ENCODE measurements at places on chromosomes 11 and 22.

GRCh38 chr11:82458761-82459160 is 274.9 kb downstream of the FAM181B start:
- no peak for DNase-seq

GRCh38 chr11:108901359-108901758 is 236.5 kb downstream of the DDX10 start:
- DNase-seq, result no peak

DNA sequence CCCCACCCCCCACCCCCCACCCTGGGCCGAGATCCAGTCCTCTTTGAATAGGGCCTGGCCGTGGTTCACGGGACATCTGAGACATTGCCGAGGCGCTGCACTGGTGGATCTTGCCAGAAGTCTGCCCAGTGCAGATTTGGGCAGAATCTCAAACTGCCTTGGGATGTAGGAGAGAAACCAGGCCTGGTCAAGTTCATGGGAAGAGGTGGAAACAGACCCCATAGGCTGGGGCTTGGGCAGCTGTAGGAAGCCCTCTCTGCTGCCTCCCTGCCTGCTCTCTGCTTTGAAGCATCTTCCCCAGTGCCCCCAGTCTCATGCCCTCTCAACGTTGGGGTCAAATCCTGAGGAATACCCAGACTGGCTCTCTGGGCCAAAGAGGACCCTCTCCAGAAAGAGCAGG is 16.0 kb upstream of the PPP6R3 start:
- no peak for DNase-seq

- no peak for DNase-seq
Observed at GRCh38 chr22:19994851-19995610, 21.6 kb downstream of the ARVCF start.

DNA sequence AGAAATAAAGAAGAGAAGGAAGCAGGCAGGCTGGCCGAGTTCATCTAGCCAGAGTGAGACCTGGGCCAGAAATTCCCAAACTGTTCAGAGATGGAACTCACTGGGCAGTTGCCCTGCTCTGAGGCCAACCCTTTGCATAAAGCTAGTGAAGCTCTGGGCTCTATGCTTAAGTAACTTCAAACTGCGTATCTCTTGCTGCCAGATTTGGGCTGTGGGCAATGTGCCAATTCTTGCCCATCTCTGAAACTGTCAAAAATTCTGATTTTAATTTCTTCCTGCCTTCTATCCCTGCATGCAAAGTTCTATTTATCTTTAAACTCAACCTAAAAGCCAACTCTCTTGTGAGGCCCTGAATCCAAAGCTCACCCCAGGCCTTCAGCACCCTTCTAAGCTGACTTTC is 36.2 kb upstream of the HEPHL1 start:
- no peak for DNase-seq

- DNase-seq, result no peak
Observed at GRCh38 chr22:29750559-29751538, 16.0 kb downstream of the ZMAT5 start.

DNA sequence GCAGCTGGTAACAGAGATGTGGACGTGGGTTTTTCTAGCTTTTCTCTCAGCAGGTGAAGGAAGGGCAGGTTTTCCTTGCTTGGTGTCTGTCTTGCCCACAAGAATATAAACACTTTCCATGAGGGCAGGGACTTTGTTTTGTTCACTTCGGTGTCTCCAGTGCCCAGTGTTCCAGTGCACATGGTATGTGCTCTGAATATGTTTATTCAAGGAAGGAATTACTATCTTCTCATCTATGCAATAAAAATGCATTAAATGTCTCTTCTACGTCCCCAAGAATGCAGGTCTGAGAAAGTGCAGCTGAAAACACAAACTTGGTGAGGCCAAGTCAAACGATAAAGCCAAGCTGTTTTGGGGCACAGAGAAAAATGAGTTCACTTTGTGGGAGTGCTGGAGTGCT is 56.3 kb upstream of the PLET1 start:
- no peak for DNase-seq

DNA sequence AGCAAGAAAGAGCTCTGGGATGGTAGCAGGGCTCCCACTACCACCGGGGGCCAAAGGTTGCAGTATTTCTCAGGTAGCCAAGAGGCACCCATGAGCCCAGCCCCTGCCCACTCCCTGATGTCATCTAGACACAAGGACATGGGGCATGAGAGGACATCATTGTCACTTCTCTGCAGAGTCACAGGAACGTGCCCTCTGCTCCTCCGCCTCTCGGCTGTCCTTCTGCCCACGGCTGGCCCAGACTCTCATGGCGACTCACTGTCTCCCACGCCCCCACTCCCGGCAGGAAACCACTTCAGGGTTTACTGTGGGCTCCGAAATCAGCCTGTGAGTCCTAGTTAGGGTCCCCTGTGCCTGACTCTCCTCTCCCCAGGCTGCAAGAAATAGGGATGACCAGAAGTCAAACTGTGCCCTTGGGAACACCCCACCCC is 1.8 kb upstream of the GAL start:
- DNase-seq, result no peak

DNA sequence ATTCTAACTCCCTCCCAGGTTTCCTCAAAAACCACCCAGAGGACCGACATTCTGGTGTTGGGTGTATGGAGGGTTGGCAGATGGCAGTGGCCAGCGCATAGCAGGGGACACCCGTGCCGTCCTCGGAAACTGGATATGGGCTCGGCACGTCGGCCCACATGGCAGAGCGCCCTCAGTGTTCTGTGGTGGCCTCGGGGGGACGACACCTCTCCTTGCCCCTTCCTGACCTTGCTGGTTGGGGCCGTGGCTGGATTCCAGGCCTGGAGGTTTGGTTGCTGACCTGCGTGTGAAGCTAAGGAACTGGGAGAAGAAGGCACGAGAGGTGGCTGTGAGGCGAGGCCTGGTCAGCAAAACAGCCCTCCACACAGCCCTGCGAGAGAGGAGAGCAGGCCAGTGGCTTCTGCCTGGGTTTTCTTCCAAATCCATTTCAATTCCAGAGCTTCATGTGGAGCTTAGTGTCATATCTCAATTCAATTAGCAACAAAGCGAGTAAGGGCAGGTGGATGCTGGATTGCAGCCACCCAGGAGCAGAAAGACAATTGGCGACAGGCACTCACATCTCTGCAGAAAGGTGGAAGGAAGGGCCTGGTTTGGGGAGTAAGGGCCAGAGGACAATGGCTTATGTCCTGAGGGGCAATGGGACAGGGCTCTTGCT is 478.4 kb downstream of the BRD1 start:
- no peak for DNase-seq

DNA sequence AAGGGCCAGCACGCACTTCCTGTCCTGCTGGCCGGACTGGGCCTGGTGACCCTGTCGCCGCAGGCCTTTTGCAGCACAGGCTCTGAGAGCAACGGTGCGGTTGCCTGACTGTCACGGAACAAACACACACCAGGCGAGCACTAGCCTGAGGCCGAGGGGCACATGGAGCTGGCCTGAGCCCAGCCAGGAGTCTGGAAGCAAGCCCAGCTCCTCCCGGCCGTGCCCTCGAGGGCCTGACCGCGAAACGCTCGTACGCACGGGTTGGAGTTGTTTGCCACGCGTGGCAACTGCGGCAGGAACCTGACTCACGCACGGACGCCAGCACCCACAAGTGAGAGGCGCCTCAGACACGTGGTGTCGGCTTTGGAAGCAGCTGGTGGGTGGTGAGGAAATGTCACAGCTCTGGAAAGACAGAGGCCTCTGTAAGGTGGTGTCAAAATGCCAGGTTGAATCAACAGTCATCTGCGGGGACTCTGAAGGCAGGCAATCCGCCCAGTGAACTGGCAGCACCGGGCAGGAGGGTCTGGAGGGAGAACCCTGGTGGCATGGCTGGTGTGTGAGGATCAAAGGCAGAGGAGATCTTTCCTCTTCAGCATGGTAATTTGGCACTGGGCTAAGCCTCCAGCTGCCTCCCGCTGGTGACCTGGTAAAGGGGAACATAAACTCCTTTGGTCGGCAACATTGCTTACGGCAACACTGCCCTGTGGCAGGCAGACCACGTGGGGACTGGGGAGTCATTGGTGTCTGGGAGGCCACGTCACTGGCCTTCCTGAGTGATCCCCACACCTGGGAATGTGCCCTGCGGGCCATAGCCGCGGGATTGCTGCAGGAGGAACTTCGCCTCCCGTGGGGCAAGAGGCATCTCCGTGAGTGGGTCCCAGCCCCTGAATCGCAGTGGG is 15.3 kb upstream of the IL17REL start:
- no peak for DNase-seq

- DNase-seq, result no peak
Observed at GRCh38 chr11:1310772-1311468, 1.5 kb upstream of the TOLLIP start.

- DNase-seq, result no peak
Observed at GRCh38 chr11:77179048-77179447, 51.0 kb downstream of the MYO7A start.

DNA sequence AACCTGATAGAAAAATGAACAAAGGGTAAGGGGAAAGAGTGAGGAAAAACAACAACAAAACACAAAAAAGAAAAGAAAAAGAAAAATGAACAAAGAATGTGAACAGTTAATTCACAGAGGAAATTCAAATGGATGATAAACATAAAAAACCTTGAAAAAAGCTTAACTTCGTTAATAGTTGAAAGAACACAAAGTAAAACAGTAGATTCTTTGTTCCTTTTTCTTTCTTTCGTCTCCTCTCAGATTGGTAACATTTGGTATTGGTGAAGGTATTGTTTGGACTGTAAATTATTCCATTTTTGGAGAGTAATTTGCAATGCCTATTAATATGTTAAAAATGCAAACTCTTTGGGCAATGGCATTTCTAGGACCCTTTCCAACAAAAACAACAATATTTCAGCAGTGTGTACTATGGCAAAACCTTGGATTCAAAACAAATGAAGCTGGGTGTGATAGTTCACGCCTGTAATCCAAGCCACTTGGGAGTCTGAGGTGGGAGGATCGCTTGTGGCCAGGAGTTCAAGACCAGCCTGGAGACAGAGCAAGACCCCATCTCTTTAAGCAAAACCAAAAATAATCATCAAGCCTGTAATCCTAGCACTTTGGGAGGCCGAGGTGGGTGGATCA is 3.3 kb upstream of the BACE1 start:
- DNase-seq, result no peak

GRCh38 chr11:130916910-130917309 is 631 bp upstream of the SNX19 start:
- no peak for DNase-seq

GRCh38 chr11:118126082-118126838 is 26.4 kb downstream of the SCN4B start:
- no peak for DNase-seq

DNA sequence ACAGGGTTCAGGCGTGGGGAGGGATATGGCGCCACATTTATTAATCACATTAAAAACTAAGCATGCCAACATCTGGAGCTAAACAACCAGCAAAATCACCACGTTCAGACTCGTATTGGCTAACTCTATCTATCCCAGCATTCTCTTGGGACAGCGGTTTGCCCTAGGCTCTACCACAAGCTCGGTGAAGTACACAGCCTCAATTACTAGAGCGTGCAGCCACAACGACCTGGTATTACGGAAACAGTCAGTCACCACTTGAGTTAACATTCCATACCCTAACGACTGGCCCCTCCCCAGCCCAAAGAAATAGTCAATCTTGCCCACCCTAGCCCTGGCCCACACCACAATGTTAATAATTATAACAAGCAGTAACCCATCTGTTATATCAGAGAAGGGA is 32.1 kb downstream of the APOL5 start:
- no peak for DNase-seq

DNA sequence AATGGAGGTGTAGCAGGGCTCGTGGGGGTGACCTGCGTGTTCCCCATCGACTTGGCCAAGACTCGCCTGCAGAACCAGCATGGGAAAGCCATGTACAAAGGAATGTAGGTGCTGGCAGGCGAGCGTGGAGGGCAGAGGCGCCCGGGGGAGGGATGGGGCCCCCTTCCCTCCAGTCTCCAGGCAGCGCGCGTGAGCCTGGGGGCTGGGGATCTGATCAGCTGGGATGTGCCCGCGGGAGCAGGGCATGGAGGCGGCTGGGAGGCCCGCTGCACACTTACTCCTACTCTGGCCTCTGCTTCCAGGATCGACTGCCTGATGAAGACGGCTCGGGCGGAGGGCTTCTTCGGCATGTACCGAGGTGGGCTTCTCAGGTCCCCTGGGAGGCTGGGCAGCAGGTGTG is 17.8 kb downstream of the SLC25A18 start:
- DNase-seq, result no peak

GRCh38 chr11:124043420-124043819 is 2.3 kb upstream of the OR10G7 start:
- no peak for DNase-seq

DNA sequence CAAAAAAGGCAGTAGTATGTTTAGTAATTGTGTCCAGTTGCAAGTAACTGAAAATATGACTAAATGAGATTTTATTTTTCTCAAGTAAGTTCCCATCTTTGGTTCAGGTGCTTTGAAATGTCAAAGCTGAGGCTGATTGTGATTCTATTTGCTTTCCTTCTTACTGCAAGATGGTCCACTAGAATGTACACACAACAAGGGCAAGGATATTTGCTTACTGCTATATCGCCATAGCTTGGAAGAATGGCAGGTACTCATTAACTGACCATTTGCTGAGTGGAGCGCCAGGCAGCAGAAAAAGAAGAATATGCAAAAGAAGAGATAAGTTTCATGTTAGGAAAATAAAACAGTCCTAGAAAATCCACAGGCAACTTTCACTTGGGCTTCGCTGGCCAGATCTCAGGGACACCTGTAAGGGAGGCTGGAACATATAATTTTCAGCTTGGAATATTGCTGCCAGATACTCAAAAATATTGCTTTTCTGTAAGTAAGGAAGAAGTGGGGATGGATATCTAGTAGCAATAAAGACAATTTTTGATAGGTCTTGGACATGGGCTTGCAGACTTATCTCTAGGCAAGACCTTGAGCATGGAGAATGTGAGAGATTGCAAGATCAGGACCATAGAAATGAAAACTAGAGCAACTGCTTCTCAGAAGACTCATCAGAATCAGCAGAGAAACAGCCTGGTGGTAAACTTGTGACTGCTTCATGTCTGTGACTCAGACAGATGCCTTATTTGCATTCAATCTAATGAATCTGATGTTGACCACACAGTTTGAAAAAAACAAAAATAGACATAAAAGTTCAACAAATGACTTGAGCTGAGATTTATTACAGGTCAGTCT is 44.8 kb upstream of the OR9Q1 start:
- DNase-seq, result no peak

GRCh38 chr11:134645576-134645975 is 233.5 kb upstream of the B3GAT1 start:
- DNase-seq, result no peak

DNA sequence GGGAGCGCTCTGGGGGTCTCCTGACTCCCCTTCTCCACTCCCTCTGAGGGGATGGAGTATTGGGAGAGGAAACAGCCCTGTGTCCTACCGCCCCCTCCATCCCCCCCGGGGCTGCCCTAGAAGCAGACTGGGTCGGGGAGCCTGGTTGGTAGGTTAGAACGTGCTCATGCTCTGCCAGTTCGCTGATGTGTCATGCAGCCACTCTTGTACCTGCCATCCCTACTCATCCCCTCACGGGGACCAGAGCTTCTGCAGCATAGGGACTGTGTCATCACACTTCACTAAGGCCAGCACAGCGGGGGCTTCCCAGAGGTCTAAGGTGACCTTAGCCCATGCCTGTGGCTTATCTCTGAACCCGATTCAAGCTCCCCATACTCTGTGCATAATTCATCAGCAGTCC is 4.7 kb downstream of the KCNJ1 start:
- DNase-seq, result no peak

Measured in stimulated activated CD4-positive, alpha-beta T cell treated with anti-CD3 and anti-CD28 coated beads, Interleukin-12 subunit alpha, Interleukin-12 subunit beta, amount 100 ng/mL, for 24 hours (primary cell).